ENCODE measurements at places on chromosomes 7 and 10.

DNA sequence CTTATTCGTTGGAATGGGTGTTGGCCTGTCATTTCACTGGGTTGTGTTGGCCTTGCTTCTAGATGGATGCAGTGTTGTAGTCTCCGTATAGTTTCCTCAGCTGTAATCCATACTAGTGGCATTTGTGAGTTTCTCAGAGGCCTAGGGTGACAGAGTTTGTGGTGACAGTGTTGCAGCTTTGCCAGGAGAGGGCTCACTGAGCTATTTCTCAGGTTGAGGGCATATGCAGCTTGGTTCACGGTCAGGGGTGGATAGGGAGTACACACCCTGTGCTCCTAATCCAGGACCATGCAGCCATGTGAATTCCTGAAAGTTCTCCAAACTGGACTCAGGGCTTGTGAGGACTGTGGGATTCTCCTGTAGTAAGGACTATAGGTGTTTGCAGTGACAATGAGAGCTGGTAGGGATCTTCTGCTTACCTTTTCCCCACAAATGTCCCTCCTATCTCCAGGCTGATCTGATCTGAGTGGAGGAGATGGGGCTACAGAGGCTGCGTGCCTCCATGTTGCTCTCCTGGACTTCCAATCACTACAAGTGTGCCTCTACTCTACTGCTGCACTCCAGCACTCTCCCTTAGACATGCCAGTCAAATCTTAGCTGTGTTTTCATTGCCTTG is 229.0 kb downstream of the STK31 start:
- peak; percentile 51 for ATAC-seq

DNA sequence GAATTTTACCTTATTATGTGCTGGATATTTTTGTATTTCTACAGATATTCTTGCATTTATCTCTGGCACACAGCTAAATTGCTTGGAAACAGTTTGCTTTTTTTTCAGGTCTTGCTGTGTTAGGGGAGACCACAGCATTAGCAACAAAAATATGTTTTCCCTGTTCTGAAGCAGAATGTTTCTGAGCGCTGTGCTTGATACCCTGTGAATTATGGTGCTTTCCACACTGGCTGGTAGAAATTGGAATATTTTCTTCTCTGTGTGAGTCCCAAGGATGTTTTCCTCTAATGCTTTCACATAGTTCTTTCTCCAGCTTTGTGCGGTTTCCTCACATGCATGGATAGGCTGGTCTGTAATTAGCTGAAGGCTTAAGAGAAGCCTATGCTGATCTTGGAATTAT is 651.6 kb upstream of the IGFBP3 start:
- no peak for ATAC-seq

DNA sequence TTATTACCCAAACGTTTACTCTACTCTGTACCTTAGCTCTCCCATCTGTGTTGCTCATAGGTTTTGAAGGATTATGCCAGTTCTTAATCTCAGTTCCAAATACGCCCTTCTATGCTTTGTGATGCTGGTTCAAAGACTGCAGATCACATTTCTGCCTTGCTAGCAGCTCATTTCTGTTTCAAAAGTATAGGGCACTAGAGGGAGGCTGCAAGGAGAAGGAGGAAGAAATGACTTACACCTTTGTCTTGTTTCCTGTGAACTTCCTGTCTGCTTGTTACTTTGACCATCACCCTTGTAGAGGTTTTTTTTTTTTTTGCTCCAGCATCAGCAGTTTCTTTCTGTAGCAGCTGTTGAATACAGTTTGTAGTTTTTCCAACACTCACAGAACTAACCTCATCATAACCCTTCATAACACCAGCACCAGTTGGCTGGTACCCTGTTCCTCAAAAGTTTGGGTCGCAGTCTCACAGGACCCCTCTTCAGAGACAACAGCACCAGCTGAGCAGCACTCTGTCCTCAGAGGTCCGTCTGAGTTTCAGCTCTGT is 16.5 kb downstream of the SLK start:
- ATAC-seq, result peak; percentile 84

DNA sequence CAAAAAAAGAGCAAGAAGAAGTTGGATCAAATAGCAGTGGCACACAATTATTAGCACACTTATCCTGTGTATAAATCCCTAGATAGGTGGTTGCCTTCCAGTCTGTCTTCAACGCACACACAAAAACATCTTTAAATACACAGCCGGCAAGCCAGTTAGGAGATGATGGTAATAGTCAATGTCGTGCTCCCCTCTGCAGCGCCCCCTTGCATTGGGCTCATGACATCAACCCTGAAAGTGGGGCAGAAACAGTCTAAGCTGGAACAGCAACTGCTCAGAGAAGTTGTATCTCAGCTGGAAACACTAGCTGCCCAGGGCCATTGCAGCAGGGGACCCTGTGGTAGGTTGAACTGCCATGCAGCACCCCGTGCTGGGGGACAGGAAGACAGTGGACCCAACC is 179.5 kb upstream of the YAE1 start:
- no peak for ATAC-seq

DNA sequence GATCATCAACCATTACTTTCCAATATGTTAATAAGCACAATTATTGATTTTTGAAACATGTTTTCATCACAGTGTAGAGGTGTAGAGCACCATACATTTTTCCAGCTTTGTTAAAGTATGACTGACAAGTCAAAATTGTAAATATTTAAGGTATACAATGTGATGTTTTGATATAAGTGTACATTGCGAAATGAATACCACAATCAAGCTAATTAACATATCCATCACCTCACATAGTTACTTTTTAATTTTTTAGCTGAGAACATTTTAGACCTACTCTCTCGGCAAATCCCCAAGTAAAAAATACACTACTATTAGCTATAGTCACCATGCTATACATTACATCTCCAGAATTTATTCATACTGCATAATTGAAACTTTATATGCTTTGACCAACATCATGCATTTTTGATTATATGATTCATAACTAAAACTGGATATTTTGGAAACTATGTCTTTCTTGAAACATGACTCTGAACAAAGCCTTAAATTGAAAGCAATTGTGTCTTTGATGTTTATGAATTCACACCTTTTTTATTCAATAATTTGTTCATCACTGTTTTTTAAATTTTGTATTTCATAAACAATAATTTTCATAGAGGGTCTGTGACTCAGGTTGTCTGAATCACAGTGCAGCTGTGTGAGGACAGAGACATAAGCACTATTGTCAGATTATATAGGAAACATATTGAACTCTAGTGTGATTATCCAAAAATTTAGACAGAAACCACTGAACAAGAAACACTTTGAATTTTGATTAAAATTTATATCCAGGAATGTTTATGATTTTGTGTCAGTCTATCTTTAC is 486.1 kb downstream of the SEMA3D start:
- no peak for ATAC-seq

- ATAC-seq, result peak; percentile 56
Observed at GRCh38 chr7:43583424-43584194, 701 bp downstream of the STK17A start.

DNA sequence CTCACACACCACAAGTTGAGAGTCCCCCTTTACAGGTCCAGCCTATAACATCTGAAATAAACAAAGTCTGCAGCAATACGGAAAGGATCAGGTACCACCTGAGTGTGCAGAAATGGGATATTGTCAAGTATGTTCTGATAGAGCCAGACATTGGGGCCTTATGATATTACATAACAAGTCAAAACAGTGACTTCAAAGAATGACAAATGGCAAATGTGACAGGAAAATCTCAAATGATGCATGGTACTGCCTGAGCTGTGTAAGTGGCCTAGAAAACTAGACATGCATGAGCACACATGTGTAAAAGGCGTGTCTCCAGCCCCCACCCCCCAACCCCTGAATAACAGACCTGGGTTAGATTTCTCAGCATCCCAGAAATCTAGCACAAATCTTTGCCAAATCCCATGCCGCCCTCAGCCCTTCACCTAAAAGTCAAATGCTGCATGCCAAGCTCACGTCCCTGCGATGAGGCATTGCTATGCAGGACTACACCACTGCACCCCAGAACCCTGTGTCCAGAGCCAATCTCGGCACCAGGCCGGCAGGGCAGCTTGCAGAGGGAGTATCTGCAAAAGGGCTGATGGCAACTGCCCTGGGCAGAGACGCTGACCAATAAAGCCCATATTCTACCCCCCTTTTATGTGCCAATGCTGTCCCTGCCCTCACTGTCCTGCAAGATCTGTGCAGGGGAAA is 58.8 kb downstream of the PRKAG2 start:
- ATAC-seq, result no peak

DNA sequence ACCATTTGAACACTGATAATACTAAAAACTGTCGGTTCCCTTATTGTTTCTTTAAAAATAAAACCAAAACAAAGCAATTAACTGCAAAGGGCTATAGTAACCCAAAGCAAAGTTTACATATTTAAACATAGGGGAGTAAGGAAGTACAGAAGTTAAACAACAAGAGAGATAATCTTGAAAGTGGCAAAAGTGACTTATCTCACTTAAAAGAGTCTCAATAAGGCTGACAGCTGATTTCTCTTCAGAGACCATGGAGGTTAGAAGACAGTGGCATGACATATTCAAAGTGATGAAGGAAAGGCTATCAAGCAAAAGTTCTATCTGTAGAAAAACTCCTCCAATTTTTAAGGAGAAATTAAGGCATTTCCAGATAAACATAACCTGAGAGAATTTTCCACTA is 233.5 kb upstream of the HDAC9 start:
- ATAC-seq, result no peak

Data from stimulated activated memory B cell treated with anti-CD40 and anti-IgM and Interleukin-4, amounts not matched to agents 10 μg/mL and 1 μg/mL and 100 μg/mL, for 72 hours (primary cell).